ENCODE measurements at places on chromosomes 2 and 18.

- DNase-seq: no peak
Observed at GRCh38 chr2:45938649-45939511, 287.4 kb downstream of the PRKCE start.

DNA sequence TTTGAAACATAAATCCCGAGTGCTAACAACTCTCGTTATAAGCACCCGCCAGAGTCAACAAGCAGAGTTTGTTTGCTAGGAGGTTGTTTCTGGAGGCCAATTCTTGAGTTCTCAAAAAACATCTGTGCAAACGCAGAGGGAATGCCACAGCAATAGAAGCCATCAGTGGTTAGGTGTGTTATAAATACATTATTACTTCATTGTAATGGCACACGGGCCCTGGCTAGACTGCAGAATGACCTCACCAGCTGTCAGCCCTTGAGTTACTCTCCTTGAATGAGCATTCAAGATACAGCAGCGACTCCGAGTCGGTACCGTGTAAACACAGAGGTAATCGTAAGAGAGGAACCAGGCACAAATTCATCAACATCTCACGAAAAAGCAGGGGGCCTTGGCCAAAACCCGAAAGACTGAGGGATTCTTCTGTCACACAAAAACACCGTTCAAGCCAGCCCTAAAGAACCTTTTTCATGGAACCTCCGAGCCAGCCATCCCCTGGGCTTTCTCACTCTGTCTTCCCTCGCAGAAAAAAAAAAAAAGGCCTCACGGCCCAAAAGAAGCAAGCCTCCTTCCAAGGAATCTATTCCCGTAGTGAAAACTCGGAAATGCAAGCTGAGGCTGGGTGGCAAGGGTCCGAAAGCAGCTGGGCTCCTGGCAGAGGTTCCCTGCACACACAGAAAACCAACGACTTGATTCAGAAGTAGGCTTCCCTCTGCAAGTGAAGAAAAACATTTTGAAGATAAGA is 133.7 kb upstream of the MEIS1 start:
- DNase-seq: no peak

DNA sequence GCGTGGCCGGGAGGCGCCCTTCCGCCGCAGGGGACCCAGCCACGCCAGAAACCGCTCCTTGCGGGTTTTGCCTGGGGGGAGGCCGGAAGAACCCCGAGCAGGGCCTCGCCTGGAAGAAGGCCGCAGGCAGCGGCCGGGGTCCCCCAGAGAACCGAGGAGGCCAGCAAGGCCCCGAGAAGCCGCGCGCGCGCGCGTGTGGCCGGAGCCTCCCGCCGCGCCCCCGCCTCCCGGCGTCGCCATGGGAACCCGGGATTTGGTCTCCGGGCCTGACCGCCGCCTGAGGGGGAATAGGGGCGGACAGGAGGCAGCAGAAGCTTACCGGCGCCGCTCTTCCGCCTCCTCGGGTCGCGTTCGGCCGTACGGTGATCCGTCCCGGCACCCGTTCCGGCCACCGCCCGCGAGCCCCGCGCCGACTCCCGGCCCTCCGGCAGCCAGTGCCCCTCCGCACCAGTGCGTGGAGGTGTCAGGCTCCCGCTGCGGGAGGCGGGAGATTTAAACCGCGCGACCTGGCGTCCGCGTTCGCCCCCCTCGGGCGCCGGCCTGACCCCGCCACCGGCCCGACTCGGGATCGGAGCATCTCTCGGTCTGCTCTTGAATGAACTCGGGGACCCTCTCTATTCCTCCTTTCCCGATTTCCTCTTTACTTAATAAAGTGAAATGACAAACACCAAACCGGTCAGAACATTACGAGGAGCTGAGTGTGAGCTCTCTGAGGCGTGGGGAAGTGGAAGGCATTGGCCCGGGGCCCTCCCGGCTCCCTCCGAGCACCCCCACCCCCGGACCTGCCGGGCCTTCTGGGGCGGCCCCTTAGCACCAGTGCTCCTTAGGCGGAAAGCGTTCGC is at the start of gene ICA1L:
Gene ICA1L (minus strand): TSS at position 467 of the 842 bp plus-strand sequence. CDS start 42,757 bp downstream, outside the sequence.
- peak; percentile 34 for DNase-seq

DNA sequence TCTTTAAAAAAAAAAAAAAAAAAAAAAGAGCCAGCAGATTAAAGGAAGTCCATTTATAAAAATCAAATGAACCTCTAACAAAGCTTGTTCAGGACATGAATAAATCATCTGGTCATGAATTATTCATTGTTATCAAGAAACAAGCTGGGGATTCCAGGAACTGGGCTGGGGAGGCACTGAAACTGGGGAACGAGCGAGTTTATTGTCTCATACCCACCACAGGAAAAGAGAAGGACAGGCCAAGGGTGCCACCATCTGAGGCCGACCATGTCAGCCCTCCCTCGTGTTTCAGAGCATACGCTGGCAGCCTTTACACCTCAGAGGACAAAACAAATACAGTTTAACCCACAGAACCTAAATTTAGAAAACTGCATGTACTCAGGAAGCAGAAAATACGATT is 164.2 kb downstream of the VWC2L start:
- no peak for DNase-seq

- DNase-seq: no peak
Observed at GRCh38 chr2:201779901-201780673, 646 bp downstream of the ALS2 start.
